CD4-positive, alpha-beta T cell treated with Interleukin-15 for 1 hour (primary cell): ENCODE measurements at places on chromosomes 4 and X.
A peak's percentile ranks its signal among the peaks of the same experiment; 100 is the strongest.

DNA sequence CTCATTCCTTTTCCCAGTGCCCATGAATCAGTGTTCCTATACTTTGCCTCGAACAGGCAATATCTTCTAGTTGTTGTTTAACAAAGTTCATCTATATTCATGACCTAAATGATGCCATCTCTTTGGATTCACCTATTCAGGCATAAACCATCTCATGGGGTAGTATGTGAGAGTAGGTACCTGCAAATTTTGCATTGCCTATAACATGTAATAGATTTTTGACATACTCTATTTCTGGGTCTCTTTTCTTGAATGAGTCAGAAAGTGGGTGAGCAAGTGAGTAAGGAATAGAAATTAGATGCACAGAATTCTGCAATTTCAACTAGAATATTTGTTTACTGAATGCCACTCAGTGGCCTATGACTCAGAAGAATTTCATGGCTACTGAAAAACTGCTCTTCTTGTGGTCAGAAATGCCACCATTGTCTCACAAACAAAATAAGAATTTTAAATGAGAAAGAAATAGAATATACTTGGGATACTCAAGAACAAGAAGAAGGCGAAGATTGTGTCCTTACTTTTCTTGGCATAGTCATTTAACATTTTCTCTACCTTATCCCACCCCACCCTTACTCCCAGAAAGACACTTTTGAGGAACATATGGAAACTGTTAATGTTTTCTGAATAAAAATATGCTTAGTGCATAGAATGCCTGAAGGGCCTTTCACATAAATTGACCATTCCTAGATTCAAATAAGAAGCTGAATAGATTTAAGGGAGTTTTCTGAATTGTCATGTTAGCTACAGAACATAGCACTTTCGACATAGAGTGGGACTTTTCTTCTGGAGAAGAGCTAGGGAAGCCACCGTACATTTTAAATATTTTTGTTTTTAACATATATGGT lies 86.8 kb downstream of the HHIP start:
- DNase-seq, result no peak

GRCh38 chr4:102503831-102504786 lies 3.0 kb downstream of the NFKB1 start:
- no peak for DNase-seq

DNA sequence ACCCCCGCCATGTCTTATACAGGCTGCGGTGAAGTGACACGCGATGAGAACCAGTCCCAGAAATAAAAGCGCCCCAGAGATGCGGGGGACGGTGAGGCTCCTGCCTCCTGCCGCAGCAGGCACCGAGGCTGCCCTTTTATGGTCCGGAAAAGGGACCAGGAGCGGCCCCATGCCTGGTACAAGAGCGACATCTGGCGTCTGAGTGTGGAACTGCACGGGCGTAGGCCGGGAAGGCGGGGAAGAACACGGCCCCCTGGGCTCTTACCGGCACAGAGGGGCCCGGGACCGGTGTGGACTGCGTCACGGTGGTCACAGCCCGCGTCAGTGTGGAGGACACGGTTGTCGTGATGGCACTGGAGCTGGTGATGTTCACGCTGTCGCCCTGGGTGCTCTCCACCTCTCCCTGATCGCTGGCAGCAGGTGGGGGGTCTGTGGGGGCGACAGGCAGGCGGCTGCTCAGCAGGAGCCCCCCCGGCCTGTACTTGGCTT lies 8.9 kb upstream of the RENBP start:
- peak; percentile 74 for DNase-seq

DNA sequence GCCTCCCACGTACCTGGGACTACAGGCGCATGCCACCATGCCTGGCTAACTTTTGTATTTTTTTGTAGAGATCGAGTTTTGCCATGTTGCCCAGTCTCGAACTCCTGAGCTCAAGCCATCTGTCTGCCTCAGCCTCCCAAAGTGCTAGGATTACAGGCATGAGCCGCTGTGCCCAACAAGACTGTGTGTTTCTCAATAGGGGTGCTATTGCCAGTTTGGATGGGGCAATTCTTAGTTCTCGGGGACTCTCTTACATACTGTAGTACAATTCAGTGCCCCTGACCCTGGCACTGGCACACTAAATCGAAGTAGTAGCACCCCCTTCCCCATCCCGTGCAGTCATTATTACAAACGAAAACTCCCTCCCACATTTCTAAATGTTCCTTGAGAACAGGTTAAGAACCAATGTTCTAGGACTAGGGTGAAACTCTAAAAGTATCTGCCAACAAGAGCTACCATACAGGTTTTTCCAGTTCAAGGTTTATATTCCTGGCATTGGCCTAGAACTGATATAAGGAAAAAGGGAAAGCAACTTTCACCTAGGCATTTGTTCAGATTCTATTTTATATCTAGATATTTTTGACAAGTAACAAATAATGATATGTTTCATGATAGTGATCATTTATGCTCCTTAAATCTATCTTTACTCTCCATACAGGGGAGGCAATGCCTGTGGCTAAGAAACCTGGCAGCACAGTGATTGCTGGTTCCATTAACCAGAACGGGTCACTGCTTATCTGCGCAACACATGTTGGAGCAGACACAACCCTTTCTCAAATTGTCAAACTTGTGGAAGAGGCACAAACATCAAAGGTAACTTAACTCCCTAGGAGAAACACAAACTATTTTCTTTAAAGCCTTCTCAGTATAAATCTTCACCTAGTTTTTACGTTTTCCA lies 50.4 kb upstream of the PGAM4 start:
- DNase-seq, result no peak

DNA sequence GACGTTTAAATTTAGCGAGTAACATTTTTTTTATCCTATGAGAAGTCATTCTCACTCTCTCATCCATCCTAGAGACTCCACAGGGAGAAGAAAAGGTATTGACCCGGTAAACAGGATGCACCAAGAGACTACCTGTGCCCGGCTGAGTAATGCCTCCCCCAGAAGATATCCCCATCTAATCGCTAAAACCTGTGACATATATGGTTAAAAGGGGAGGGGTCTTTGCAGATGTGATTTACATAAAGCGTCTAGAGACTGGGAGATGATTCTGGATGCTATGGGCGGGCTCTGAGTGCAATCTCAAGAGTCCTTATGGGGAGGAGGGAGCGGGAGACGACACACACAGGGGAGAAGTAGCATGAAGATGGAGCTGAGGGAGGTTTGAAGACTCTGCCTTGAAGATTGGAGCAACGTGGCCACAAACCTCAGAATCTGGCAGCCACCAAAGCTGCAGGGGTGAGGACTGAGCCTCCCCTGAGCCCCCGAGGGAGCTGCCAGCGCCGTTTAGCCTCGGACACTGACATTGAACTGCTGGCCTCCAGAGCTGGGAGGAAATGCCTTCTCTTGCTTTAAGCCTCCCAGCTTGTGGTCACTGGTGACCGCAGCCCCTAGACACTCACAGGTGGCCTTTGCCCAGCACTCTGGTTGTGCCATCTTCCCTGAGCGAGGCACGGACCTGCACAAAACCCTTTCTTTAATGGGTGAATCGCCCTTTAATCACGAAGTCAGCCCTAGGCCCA lies 11.2 kb downstream of the ABLIM2 start:
- DNase-seq, result no peak
